Urinary bladder (tissue), 4 donors: ENCODE measurements at places on chromosomes 1 and 21. TPM values are rescaled to one million over a fixed set of nuclear protein-coding genes. Genes with fewer than 3 reads are reported as not detected.

The SLAMF8 gene
- polyA plus RNA-seq: 6.1 TPM

The CDCA8 gene
- polyA plus RNA-seq: 1.3 TPM

The EPS8L3 gene
- polyA plus RNA-seq: 0.23 TPM

The FCN3 gene
- 4.5 TPM for polyA plus RNA-seq

The ELF3 gene
- polyA plus RNA-seq: 120 TPM

The DTL gene
- 0.29 TPM for polyA plus RNA-seq

The C1orf56 gene
- polyA plus RNA-seq: 9.4 TPM

The KIAA1614 gene
- polyA plus RNA-seq: 16.6 TPM

DNA sequence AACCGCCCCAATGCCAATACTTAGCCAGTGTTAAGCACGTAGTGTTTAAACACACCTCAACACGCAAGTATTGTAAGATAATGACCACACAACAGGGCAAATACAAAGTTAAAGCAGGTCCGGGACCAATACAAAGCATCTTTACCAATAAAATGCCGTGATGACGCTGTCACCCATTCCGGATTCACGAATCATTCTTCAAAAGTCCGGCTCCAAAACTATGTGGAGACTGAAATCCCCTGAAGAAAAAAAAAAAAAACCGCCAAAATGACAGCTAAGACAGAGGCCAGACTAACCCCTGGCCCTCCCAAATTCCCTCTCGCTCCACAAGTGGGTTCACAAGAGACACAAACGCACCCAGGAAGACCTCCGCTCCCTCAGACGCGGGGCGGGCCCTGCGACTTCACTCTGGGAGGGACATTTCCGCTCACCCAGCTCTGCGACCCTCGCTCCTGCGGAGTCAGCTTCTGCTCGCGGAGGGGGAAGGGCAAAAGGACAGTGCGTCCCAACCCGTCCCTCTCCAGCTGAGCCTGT is 625 bp upstream of the DARS2 start:
- DNase-seq: no peak

- no peak for DNase-seq
Observed at GRCh38 chr1:165443539-165444311, 1.2 kb downstream of the RXRG start.

DNA sequence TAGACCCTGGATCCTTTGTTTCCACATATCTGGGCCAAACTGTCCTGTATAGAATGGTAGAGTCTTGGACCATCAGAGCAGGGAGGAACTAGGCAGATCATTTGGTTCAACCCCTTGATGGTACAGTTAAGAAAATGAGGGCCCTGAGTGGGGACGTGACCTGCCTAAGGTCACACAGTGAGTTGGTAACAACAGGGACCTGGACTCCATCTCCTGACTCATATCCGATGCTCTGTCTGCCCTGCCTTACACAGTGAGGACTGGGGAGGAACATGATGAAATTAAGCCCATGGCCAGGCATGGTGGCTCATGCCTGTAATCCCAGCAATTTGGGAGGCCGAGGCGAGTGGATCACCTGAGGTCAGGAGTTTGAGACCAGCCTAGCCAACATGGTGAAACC is 440.2 kb downstream of the PTPRU start:
- no peak for DNase-seq

DNA sequence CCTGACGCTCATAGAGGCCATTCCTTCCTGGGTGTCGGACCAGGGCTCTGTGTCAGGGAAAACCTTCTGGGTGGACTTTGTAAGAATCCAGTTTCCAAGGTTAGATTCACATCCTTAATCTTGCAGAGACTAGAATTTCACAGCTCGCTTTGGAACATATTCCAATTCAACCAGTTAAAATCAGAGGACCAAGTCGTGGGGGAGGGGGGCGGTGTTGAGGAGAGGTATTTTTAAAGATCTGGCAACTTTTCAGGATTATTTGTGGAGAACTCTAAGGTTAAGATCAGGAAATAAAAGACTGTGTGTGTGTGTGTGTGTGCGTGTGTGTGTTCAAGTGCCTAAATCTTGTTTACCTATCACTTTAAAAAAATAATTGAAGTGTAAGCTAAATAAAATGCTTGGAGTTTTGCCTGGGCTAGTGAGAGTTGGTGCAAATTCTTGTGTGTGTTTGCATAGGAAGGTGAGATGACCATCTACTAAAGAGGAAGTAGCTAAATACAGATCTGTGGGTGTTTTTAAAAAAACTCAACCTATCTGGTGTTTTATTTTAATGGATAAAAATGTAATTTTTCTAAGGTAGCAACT is 21.8 kb downstream of the TENT5C start:
- no peak for DNase-seq

GRCh38 chr1:107927820-107928219 is 37.2 kb downstream of the VAV3 start:
- DNase-seq: no peak

DNA sequence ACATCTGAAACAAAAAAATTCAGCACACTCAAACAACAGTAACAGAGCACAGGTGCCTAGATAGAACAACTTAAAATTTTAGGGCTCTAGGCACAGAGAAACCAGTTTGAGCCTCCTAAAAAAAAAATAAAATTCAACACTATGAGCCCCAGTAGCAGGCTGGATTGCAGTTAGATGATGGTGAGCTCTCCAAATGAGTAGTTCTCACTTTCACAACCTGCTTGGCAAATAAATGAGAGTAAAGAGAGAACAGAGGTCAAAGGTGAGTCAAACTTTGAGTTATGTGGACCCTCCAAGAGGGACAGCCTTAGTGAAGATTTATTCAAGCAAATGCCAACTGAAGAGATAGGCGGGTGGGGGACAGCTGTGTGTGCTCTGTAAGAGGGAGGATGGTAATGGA is 3.6 kb downstream of the BEND5 start:
- DNase-seq: no peak

DNA sequence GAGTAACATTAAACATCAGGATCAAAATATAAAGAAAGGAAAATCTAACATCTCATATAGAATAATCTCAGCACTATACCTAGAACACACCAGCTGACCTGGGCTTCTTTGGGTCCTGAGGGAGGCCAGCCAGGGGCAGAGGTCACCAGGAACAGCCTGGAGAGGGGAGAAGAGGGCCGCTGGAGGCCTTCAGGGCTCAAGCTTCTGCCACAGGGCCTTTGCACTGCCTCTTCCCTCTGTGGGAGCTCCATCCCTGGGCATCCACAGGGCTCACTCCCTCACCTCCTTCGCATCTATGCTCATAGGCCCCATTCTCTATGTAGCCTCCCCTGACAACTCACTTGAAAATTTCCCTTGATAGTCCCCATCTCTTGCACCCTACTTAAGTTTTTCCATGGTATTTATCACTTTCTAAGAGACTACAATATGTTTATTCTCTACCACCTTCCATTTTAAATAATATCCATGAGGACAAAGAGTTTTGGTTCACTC is 73.9 kb downstream of the HIVEP3 start:
- DNase-seq: no peak

DNA sequence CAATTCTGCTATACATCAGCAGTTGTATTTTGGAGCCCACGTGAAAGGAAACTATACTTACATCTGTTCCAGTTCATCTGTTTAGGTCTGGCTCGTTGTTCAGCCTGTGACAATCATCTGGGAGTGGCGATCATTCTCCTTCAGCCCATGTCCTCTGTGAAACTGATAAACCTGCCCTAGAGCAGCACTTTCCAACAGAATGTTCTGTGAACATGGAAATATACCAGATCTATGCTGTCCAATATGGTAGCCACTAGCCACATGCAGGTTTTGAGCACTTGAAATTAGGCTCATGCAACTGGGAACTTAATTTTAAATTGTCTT is 24.5 kb upstream of the COQ8A start:
- DNase-seq: no peak

DNA sequence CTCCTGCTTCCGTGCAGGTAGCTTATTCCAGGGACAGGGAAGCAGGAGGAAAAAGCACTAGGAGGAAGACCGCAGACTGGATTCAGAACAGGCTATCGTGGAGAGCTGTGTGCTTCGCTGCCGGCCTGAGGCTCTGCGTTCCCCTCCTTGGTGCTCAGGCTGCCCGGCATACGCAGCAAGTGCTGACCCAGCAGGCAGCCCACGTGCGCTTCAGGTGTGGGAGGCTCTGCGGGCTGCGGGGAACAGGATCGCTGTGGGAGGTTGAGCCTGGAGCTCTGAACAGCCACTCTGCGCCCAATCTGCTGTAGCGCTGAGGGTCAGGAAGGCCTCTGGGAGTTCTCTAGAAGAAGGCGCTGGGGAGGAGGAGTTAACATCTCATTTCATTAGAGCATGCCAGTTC is 27.9 kb downstream of the DOP1B start:
- DNase-seq: no peak

DNA sequence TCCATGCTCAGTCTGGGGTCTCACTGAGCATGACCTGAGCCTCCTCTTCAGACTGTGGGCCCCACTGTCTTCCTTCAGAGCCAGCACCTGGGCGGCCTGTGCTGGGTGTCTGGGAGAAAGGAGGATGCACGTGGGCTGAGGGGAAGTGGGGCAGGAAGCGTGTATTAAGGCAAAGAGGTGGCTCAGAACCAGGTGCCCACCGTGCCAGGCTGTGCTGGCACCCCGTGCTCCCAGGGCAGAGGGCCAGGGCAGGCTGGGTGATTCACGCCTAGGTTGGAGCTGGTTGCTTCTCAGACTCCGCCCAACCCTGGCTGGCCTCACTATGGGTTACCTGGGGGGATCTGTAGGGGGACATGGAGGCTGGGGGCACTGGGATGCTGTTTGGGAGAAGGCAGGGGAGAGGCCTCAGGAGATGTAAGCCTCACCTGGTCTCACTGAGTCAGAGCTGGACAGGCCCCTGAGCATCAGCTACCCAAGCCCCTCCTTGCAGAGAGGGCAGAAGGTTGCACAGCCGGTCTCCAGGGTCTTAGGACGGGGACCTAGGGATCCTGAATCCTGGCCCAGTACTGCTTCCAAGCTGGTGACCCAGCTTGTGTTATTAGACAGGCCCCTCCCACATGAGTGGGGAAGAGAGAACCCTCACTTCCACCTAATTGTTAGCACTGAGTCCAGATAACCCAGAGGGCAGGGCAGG is 18.6 kb upstream of the PADI1 start:
- no peak for DNase-seq

GRCh38 chr1:78284354-78284753 is 206.4 kb upstream of the PTGFR start:
- DNase-seq: no peak

GRCh38 chr1:13892671-13893325 is 192.8 kb downstream of the PRDM2 start:
- DNase-seq: no peak

- DNase-seq: no peak
Observed at GRCh38 chr21:28522014-28522799, 470.5 kb downstream of the LTN1 start.

GRCh38 chr1:90778486-90778885 is 61.4 kb upstream of the BARHL2 start:
- no peak for DNase-seq

DNA sequence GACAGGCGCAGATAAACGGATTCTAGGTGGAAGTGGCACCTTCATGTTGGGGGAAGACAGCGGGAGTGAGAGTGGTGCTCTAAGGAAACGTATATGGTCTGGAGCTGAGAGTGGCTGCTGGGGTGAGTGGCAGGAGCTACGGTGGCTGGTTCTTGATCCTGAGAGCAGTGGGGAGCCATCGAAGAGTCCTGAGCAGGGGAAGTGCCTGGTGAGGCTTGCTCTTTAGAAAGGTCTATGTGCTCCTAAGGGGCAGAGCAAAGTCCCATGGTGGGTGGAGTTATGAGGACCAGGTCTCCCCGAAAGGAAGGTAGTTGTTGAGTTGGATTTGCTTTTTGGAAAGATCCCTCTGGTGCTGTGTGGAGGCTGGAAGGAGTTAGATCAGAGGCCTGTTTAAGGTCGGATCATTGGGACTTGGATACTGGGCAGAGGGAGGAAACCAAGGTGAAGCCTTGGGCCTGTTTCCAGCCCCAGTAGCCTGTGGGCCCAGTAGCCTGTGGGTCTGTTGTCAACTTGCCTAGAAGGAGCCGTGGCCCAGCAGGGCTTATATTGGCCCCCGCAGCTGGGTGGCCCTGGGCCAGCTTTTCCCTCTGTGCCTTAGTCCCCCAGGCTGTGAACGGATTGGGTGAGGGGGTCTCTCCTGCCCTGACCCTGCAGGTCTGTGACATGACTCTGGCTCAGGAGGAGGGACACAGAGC is 33.0 kb downstream of the ACOT11 start:
- no peak for DNase-seq

GRCh38 chr1:55654750-55655149 is 439.6 kb upstream of the USP24 start:
- DNase-seq: peak; percentile 62

- no peak for DNase-seq
Observed at GRCh38 chr1:150555971-150556865, 7.0 kb downstream of the ADAMTSL4 start.

DNA sequence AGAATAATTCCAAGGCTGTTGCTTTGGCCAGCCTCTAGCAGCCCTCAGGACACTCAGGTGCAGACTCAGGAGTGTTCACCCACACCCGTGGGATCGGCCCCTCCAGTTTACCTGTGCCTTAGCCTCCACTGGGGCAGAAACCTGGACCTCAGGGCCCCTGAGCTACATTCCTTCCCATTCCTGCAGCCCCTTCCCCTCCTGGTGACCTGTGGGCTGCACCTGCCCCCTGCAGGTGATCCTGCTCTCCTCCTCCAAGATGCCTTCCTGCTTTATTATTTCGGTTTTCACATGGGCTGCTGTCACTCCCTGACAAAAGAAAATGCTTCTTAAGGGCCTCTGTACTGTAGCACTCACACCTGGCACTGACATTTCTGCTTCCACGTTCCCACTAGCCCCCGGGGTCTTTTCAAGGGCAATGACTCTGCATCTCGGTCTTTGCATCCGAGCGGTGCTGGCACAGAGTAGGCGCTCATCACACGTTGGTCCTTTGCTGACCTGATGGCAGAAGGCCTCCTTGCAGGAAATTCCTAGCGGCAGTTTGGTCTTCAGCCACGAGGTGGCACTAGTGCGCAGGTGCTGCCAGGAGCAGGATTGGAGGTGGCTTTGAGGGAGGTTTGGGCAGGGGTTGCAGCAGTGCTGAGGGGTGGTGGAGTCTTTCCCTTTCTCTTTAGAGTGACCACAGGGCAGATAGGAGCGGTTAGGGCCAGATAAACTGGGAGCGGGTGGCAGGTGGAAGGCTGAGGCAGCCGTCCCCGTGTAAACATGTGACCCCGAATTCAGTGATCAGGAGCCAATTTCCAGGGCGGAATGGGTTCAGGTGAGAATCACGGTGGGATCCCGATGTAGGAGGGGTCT is 25.3 kb upstream of the ETV3 start:
- DNase-seq: no peak
